ENCODE measurements at places on chromosomes 13 and 19.

- no peak for DNase-seq
These were observed 16.9 kb upstream of the GPR18 start for GRCh38 chr13:99275093-99275469.

GRCh38 chr13:113451951-113452421 lies 1.3 kb downstream of the ADPRHL1 start:
- DNase-seq: no peak

- no peak for DNase-seq
These were observed 740 bp upstream of the BEST2 start for GRCh38 chr19:12750851-12751250.

GRCh38 chr13:113647351-113648215 lies 10.4 kb downstream of the ATP4B start:
- peak; percentile 85 for DNase-seq

- DNase-seq: no peak
These were observed 942.2 kb downstream of the PCDH17 start for GRCh38 chr13:58573743-58574142.

- DNase-seq: no peak
These were observed 1.1 kb downstream of the NAXD start for GRCh38 chr13:110616103-110617101.

DNA sequence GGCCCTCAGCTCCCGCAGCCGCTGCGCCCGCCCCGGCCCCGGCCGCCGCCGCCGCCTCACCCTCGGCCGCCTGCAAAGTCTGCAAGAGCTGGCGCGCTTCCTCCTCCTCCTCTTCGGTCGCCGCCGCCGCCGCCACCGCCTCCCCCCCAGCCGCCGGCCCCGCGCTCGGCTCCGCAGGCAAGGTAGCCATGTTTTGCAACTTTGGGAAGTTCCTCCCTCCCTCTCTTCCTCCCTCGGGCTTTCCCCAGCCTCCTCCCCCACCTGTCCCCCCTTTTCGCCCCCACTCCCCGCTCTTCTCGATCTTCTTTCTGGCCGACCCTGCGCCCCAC lies 433 bp downstream of the SIX5 start:
- DNase-seq: no peak

- DNase-seq: no peak
These were observed 23.5 kb downstream of the FAM187B start for GRCh38 chr19:35204799-35205732.

DNA sequence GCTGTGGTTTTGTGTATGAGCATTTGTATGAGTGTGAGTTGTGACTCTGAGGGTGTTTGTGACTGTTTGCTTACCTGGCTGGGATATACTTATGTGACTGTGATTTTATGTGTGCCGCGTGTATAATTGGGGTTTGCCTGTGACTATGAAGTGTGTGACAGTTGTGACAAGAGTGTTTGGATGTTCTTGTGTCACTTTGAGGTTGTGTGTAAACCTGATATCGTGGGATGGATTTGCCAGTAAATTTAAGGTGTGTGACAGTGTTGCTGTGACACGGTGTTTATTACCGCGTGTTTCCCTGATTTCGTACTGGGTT lies 442 bp downstream of the ZNF420 start:
- DNase-seq: no peak

DNA sequence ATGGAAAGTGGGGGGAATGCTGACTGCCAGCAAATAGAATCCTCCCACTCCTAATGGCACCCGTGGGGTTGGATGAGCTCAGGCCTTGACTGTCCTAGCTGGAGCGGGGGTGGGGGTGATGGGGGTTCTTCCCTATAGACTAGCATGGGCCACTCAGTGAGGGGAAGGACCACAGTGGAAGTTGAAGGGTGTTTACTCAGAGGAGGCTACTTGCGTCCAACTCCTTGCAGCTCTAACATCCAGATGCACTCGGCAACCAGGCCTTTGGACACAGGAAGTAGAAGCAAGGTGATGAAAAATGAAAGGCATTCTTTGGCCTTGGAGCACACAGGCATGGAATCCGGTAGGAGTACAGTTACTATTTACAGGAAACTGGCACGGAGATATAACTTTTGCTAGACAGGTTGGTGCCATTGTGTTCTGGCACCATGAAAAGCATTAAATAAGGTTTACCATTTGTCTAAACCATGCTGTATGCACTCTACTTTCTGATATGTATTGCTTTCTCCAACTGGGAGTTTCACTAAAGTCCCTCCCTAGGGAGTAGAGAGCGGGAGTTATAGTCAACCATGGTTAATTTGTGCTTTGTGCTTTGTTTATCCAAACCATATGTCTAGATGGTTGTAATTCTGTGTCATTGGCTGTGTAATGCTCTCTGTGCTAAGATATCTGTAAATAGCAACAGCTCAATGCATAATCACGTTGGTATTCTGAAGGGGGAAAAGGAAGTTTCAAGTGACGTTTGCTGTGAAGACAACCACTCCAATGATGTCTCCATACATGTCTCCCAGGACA lies 125.3 kb downstream of the TSHZ3 start:
- no peak for DNase-seq

- no peak for DNase-seq
These were observed 518.5 kb downstream of the FGF9 start for GRCh38 chr13:22189176-22190048.

DNA sequence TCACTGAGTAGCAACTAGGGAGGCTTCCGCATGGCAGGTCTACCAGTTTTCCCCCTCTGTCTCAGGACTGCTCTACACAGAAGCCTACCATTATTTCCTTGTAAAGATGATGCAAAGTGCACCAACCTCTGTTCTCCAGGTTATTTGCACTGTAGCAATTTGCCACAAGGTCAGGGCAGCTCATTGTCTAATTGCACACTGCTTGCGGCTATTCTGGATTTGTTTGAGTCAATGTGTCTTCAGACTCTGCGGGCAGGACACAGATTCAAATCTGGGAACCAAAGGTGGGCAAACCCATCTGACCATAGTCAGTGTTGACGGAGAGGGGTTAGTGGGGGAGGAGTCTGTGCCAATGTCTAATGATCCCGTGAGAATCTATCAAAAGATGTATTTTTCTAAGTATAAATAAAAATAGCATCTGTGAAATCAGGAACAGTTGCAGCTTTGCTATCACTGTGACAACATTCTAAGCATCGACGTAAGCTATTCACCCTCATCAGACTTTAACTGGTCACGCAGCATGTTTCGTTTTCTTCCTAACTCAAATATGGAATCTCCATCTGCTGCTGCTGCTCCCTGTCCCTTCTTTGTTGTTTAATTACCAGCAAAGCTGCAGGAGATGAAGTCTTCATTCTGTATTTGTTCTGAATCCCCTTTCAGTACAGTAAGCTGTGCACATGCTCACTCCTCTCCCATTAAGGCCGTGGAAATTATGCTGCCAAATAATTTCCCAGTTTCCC lies 26.4 kb downstream of the CYSLTR2 start:
- DNase-seq: no peak

DNA sequence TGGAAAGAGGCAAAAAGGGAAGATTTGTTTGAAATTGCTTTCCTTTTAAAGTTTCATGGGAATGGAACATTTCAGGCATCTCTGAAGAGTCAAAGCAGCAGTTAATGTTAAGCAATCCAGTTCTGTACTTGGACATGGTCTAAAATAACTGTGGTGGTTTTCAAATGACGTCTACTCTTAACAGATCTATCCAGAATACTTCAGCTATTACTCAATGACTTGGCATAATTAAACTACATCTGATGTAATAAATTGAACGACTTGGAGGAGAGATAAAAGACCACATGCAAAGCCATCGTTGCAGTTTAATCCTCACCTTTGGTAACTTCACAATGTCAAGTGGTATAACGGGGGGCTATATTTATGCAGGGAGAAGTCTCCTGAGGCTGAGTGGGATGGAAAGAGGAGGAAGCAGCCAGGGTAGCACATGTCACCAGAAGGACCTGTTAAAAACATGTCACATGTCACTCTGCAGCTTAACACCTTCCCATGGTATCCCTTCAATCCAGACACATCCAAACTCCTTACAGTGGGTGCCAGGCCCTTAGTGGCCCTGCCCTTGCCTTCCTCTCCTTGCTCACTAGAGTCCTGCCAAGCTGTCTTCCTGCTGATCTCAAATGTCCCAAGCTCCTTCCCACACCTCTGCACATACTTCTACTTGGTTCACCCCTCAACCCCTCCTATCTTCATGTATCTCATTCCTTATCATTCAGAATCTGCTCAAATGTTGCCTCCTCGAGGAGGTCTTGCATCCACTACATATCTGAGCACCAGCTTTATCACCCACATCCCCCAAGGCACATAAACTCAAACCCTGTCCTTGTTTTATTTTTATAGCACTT lies 327.8 kb downstream of the SUCLA2 start:
- no peak for DNase-seq

GRCh38 chr13:28607187-28607955 lies 51.6 kb upstream of the POMP start:
- no peak for DNase-seq

DNA sequence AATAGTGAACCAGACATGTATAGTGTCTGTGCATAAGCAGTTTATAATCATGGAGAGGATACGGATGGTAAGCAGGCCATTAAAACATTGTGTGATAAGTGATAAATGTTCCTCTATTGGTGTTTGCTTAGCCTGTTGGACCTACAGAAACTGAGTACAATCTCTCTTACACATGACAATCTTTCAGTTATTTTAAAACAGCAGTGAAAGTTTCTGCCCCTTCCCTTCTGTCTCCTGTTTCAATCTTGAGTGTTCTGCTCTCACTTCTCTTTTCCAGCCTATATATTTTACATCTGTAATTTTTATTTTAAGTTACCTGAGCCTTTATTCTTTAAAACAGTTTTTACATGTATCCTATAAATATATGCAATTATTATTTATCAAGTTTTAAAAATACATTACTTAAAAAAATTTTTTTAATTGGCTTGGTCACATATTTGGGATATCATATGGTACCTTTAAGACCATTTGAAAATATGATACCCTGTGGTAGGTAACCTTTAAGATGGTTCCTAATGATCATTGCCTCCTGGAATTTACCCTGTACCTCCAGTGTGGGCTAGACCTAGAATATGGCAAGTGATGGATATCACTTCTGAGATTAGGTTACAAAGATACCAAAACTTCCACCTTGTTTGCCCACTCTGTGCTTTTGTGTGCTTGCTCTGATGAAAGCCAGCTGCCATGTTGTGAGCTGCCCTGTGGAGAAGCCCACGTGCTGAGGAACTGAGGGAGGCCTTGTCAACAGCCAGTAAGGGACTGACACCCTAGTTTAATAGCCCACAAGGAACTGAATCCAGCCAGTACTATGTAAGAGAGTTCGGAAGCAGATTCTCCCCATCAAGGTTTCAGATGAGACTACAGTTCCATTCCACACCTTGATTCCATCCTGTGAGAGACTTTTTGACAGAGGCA lies 99.3 kb downstream of the DHRS12 start:
- DNase-seq: no peak

DNA sequence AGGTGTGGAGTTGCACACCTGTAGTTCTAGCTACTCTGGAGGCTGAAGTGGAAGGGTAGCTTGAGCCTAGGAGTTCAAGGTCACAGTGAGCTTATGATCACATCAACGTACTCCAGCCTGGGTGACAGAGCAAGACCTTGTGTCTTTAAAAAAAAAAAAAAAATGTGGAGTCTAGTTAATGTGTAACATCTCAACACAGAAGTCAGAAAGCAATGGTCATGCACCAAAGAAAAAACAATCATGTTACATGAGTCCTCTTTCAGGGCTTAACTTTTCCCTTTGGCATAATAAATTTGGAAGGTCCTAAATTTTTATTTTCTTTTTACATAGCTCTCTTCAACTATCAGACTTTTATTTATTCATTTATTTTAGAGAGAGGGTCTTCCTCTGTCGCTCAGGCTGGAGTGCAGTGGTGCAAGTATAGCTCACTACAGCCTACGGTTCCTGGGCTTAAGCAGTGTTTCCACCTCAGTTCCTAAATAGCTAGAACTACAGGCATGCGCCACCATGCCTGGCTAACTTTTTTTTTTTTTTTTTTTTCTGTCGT lies 22.3 kb downstream of the SETDB2 start:
- DNase-seq: no peak

- DNase-seq: no peak
These were observed 395.7 kb downstream of the SLITRK5 start for GRCh38 chr13:88066847-88067246.

DNA sequence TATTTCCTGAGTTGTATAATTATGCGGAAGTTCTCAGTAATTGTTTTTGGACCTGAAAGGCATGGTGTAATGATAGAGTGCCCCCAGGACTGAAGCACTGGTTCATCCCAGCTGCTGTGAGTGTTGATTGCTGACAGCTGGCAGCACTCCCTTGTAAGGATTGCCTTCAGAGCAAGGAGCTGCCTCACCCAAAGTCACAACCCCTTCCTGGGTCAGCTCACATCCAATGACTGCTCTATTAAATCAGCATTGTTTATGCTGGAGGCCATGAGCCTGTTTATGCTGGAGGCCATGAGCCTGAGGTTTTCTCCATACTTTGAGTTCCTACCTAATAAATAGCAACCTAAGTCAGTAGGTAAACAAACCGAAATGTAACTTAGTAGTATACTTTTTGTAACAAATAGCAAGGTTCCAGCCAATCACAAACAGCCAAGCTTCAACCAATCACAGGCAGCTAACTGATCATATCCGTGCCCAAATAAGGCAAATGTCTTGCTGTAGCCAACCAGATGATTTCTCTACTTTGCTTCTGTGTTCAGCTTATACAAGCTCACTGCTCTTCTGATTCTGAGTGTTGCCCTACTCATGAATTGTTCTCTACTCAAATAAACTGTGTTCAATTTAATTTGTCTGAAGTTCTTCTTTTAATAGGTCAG lies 11.7 kb upstream of the SPACA6 start:
- no peak for DNase-seq

- no peak for DNase-seq
These were observed 58.1 kb upstream of the SCEL start for GRCh38 chr13:77477299-77477848.

DNA sequence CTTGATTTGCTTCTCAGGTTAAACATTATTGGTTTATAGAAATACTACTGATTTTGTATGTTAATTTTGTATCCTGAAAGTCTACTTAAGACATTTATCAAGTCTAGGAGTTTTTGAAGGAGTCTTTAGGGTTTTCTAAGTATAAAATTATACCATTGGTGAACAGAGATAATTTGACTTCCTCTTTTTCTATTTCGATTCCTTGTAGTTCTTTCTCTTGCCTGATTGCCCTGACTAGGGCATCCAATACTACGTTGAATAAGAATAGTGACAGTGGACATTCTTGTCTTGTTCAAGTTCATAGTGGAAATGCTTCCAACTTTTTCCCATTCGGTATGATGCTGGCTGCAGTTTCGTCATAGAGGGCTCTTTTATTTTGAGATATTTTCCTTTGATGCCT lies 807.5 kb upstream of the SLC10A2 start:
- DNase-seq: no peak
